Natural killer cell treated with Interleukin-12 subunit alpha and Interleukin-12 subunit beta and Interleukin-15 and Interleukin-18, amount 100 ng/mL, for 72 hours (primary cell): ENCODE measurements at places on chromosomes 3 and 15.

GRCh38 chr3:144522456-144522855 lies 550.8 kb downstream of the DIPK2A start:
- DNase-seq: no peak

DNA sequence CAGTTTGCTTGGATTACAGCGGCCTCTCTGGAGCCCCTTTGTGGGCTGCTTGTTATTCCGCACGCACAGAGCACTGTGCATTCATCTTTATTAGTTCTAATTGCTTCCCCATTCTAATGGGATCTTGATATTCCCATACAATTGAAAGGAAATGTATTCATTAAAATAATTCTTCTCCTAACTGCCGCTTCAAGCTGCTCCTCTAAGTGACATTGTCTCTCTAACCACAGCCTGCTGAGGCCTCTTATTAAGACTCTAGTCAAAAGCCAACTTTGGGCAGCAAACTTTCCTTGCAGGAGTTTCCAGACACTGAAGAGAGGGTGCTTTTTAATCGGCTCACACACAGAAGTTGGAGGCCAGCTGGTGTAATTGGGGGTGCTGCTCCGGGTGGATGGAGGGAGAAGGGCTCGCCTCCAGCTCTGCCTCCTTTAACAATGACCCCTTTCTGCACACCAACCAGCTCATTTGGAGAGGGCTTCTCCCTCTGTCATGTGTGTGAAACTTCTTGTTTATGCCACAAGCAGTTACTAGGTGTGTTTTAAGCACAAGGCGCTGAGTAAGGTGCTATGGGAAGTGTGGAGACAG lies 5.6 kb upstream of the MAGEF1 start:
- no peak for DNase-seq

DNA sequence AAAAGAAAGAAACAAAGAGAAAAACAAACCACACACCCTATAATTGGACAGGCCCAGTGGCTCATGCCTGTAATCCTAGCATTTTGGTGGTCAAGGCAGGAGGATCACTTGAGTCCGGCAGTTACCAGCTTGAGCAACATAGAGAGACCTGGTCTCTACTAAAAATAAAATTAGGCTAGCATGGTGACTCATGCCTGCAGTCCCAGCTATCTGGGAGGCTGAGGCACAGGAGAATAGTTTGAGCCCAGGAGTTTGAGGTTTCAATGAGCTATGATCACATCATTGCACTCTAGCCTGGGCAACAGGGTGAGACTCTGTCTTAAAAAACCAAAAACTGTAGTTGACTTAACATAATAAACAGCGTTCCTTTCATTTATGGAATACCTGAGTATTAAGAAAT lies 72.3 kb upstream of the ST3GAL6 start:
- DNase-seq: no peak

GRCh38 chr3:9450126-9450525 lies 52.7 kb downstream of the SETD5 start:
- DNase-seq: no peak

GRCh38 chr3:182787302-182788036 lies 5.8 kb upstream of the ATP11B start:
- no peak for DNase-seq

DNA sequence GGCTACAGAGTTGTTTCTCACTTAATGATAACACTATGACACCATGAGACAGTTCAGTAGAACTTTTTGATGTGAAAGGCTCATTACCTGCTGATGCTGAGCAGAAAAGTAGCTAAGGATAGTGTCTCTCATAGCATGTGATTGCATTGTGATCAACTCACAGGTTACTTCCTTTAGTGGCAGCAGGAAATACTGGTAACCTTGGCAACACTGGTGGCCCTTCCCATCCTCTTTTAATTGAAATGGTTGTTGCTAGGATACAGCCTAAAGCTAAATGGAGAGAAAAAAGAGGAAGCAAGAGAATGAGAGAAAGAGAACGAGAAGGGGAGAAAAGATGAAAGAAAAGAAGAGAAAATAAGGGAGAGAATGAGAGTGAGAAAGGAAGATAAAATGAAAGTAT lies 204.7 kb upstream of the GAP43 start:
- no peak for DNase-seq
